ENCODE measurements at places on chromosomes 3 and 15. TPM values are rescaled to one million over a fixed set of nuclear protein-coding genes. Genes with fewer than 3 reads are reported as not detected.
A peak's percentile ranks its signal among the peaks of the same experiment; 100 is the strongest.

- DNase-seq: no peak
Observed at GRCh38 chr3:58222161-58222724, 11.5 kb upstream of the DNASE1L3 start.

DNA sequence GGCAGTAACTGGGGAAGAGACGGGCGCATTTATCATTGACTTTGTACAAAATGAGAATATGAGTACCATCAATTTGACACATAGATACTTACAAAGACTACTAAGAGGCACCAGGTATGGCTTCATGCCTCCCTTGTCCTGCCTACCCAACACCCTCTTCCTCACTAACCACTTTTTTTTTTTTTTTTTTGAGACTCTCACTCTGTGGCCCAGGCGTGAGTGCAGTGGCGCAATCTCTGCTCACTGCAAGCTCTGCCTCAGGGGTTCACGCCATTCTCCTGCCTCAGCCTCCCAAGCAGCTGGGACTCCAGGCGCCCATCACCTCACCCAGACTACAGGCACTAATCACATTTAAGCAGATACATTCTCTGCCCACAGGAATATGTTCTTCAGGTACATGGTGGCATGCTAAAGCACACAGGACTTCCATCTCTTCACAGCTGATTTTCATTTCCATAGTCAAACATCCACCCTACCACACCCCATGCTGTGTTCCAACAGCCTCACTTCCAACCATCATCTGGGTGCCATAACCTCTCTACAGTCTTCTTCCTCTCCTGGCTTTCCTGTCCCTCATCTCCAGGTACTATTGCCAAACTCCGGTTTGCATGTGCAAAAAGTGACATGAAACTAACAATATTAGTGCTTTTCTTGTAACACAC lies 41.7 kb downstream of the RAB27A start:
- no peak for DNase-seq

- DNase-seq: no peak
Observed at GRCh38 chr3:87696124-87697013, 362.4 kb downstream of the CGGBP1 start.

The TERB2 gene
- not detected for polyA plus RNA-seq

The LRRC31 gene
- polyA plus RNA-seq: not detected

DNA sequence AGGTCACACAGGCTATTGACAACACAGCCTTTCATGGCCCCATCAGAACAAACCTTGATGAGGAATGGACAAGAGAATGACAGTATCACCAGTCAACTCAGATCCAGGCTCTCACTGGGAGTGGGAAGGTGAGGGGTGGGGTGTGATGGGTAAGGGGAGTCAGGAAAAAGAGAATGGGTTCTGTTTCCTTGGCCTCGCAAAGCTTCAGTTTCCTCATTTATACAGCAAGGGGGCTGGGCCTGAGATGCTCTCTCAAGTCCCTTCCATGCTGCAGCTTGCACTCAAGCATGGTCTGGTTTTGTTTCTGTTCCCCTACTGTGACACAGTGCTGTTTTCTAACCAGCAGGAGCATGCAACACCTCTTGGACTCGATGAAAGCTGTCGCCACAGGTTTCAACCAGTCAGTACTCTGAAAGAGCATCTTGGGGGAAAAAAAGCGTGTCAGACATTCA lies 65.7 kb upstream of the IL12A start:
- no peak for DNase-seq

DNA sequence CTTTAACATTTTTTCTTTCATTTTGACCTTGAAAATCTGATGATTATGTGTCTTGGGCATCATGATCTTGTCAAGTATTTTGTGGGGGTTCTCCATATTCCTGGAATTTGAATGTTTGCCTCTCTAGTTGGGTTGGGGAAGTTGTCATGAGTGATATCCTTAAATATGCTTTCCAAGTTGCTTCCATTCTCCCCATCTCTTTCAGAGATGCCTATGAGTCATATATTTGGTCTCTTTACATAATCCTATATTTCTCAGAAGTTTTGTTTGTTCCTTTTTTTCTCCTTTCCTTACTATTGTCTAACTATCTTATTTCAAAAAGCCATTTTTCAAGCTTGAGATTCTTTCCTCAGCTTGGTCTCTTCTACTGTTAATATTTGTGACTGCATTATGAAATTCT lies 69.0 kb upstream of the CCDC80 start:
- DNase-seq: no peak

- DNase-seq: no peak
Observed at GRCh38 chr3:4774531-4774930, 204.7 kb upstream of the BHLHE40 start.

The VPS8 gene
- polyA plus RNA-seq: 86.4 TPM

GRCh38 chr3:179768080-179768479 lies 115.2 kb downstream of the USP13 start:
- peak; percentile 8 for DNase-seq

GRCh38 chr3:159637883-159638542 lies 350.6 kb upstream of the IL12A start:
- no peak for DNase-seq

GRCh38 chr3:122271246-122271898 lies 53.7 kb upstream of the CSTA start:
- no peak for DNase-seq

DNA sequence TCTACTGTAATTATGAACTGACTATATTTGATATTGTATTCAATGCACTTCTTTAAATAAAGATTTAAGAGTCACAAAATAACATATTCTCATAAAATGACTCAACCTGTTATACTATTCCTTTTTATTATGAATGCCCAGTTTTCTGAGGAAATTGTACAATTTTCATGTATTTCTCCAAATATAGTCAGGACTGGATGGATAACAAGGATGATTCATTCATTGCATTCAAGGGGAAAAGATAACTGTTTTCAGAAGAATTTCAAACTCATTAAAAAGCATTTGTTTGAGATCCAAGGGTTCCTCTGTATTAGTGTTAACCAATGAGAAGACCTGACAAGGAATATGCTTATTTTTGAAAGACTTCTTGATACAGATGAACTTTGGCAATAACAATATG lies 163.7 kb downstream of the MEIS2 start:
- DNase-seq: no peak

DNA sequence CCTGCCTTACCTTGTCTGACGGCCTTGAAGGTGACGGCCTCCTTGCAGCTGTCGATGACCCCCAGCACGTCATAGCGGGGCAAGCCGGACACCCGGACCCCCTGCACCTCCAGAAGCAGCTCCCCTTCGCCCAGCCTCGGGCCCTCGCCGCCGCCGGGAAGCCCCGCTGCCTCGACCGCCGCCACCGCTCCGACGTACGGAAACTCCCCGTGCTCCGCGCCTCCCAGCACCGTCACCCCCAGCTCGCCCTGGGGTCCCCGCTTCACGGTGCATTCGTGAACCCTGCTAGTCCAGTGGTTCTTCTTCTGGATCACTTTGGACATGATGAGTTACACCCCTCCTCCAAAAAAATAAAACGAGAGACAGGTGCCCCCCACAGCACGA lies 740 bp downstream of the MAGI1 start:
- no peak for DNase-seq

DNA sequence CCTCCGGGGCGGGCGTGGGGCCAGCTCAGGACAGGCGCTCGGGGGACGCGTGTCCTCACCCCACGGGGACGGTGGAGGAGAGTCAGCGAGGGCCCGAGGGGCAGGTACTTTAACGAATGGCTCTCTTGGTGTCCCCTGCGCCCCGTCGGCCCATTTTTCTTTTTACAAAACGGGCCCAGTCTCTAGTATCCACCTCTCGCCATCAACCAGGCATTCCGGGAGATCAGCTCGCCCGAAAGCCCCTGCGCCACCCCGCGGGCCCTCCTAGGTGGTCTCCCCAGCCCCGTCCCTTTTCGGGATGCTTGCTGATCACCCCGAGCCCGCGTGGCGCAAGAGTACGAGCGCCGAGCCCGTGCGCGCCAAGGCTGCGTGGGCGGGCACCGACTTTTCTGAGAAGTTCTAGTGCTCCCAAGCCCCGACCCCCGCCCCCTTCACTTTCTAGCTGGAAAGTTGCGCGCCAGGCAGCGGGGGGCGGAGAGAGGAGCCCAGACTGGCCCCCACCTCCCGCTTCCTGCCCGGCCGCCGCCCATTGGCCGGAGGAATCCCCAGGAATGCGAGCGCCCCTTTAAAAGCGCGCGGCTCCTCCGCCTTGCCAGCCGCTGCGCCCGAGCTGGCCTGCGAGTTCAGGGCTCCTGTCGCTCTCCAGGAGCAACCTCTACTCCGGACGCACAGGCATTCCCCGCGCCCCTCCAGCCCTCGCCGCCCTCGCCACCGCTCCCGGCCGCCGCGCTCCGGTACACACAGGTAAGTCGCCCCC lies at the start of gene THBS1:
THBS1 (plus strand) TSS at position 595 of the 757 bp plus-strand sequence. CDS start 779 bp downstream, outside the sequence.
- DNase-seq: peak; percentile 90

The BFSP2 gene
- not detected for polyA plus RNA-seq

The ARL14 gene
- polyA plus RNA-seq: not detected

DNA sequence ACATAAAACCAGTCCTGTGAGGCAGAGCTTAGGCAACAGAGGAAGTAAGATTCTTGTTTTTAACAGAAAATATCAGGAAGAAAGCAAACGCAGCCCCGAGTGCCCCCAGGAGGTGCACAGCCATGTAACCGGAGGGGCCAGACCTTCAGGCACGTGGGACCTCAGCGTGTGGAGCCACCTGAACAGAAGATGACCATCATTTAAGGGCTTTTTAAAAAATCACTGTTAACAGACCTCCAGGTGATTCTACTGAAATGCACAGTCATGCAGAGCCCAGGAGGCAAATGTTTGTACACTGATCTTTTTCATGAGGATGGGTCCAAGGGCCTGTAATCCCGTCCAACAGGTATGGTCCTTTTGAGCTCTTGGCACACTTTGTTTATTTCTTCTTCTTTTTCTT lies 38.8 kb downstream of the SPG21 start:
- DNase-seq: no peak

- DNase-seq: no peak
Observed at GRCh38 chr3:11909726-11910125, 63.0 kb upstream of the TAMM41 start.

The SYNPR gene
- not detected for polyA plus RNA-seq

GRCh38 chr3:68728343-68728742 lies 204.0 kb downstream of the TAFA4 start:
- DNase-seq: peak; percentile 26

- DNase-seq: no peak
Observed at GRCh38 chr3:102068327-102068726, 219.0 kb downstream of the NFKBIZ start.

The GP5 gene
- polyA plus RNA-seq: 0.18 TPM

DNA sequence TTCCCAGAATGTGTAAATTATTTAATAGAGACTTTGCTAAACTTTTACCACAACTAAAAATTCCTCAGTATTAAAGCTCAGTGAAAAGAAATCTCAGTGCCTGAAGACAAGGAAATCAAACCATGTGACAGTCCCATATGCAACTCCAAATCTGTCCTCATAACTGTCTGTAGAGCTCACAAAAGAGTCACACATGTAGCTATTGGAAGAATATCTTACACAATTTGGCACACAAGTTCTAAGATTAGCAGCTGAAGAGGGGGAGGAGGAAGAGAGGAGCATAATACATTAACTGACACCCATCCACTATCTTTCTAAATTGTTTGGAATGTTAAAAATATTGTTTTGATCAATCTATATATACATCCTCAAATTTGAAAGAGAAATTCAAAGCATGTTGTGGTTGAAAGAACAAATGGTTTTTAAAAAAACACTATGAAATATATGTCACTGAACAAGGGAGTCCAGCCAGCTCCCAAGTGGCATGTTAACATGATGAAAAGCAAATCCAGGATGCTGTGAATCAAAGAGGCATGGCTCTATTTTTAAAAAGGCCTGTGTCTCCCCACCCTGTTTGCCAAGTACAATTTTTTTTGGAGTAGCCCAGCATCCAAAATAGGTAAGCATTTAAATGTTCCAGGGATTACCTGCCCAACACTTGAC lies 126.3 kb upstream of the NANOGP8 start:
- DNase-seq: no peak

GRCh38 chr3:117630469-117630868 lies 920.9 kb downstream of the TUSC7 start:
- DNase-seq: no peak

- no peak for DNase-seq
Observed at GRCh38 chr3:42262525-42262924, 3.5 kb downstream of the CCK start.

- no peak for DNase-seq
Observed at GRCh38 chr3:126666658-126667528, 12.0 kb upstream of the TXNRD3 start.

GRCh38 chr15:68683551-68683950 lies 104.8 kb downstream of the CORO2B start:
- no peak for DNase-seq

All from hindlimb muscle (tissue), 1 donor.